ENCODE measurements at places on chromosomes 2 and 18.

DNA sequence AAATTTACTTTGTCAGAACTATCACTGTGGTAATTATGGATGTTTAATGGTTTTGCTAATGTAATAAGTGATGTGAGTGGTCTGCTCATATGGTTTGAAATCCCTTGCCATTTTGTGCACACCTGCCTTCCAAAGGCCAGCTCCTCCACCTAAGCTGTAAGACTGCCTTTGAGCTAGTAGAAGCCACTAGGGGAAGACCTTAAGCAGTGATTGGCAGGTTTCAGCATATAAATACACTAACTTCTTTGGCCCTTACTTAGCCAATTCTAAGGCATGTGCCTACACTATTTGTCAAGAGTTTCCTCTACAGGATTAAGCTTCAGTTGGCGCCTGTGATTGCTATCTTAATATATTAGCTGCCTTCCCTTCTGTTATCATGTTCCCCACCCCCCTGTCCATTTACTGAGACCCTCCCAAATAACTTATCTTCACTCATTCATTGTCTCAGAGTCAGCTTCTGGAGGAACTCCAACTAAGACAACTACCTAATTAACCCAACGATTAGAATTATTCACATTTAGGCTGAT is 141.1 kb downstream of the MBD5 start:
- no peak for DNase-seq

DNA sequence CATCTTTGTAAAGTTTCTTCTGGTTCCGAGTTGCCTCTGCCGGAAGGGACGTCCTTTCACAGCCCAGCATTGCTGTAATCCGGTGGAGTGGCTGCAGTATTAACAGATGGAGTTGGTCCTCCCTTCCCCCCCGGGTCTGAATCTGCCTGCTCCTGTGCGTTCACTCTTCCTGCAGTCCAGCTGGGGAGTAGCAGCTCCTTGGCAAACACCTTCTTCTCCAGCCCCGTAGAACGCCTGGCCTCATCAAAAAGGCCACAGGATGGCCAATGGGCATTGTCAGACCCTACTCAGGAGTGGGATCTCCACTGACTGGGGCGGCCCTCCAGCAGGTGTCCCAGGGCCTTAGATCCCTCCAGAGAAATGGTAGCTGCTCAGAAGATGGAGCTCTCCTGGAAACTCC is 234.0 kb downstream of the FAM210A start:
- no peak for DNase-seq

DNA sequence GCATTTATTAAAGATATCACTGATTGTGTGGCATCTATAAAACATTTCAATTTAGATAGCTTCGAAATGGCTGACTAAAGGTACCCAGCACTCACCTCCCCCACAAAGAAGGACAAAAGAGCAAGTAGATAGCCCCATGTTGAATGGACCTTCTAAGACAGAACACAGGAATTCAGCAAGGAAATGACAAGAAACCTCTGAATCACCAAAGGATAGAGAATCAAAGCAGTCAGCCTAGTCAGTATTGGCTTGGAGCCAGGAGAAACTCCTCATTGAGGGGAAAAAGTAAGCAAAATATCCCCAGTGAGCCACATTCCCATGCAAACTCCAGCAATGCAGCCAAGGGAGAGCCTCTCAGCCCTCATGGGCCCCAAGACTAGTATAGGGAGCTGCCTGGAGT is 113.7 kb downstream of the BARD1 start:
- no peak for DNase-seq

- no peak for DNase-seq
Observed at GRCh38 chr2:55518841-55519165, 715 bp upstream of the CFAP36 start.

DNA sequence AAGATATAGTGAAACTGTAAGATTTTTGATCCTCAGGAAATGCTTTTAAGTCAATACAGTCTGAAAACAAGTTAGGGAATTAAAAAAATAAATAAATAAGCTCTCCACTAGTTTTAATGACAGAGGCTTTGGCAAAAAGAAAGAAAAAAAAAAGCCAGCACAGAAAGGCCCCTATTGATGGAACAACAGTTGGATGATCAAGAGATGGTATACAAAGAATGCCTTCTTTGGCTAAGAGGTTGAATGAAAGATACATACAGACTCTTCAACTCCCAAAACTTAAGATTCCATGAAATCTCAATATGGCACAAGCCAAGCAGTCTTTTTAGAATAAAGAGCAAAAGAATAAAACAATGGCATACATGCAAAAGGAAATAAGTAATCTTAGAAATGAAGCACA is 64.0 kb upstream of the GALNT5 start:
- DNase-seq = no peak

DNA sequence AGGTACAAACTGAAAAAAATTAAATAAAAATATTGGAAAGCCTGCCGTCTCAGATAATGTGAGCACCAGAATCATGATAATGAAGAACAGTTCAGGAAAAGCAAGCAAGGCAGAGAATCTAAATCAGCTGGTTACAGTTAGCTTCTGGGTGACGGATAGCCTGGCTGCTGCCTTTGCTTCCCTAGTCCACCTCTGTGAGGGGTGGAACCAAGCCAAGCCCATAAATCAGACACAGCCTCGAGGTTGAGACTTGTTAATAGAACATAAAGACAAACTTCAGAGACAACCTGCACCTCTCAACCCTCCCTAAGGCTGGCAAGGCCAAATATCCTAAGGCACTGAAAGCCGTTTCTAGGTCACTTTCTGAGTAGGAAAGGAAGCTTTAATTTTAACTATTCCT is 334.7 kb upstream of the SLC39A10 start:
- no peak for DNase-seq

GRCh38 chr2:187003038-187003554 is 154.1 kb upstream of the ZSWIM2 start:
- DNase-seq = no peak

Data from activated CD4-positive, alpha-beta T cell treated with anti-CD3 and anti-CD28 coated beads, Interleukin-2, amount 50 U/mL, for 24 hours (primary cell).